ENCODE measurements at places on chromosomes 16 and 17.

GRCh38 chr16:1331712-1332617 lies 1.5 kb upstream of the BAIAP3 start:
- peak; percentile 41 for DNase-seq

DNA sequence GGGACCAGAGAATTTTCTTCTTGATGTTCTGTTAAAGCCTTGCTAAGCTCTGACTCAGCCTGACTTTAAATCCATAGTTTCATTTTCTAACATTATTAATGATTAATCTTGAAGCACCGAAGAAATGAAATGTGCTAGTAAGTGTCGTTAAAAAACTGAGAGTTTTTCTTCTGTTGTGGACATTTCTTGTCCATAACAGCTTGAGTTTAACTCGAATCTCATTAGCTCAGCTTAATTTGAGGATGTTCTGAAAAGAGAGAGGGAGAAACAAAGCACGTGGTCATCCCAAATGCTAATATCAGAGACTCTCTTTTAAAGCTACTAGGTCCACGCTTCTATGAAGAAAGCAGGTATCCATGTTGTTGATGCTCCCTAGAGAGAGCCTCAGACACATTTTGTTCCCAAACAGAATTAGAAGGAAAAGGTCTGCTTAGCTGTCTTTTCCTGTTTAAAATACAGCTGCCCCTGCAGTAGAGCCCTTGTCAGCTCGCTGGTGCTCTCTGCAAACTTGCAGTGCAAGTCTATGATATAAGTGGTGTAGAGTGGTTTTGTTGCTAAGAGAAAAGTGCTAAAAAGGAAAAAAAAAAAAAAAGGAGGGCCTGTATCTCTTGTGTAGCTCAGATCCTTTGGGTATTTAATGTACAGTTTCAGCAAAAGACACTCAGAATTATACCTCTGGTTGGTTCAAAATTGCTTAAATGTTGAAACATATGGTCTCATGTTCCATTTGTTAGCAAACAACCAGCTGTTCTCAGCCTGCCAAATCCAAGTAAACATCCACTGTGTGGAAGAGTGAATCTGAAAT lies 191.1 kb upstream of the TBX2 start:
- no peak for DNase-seq

DNA sequence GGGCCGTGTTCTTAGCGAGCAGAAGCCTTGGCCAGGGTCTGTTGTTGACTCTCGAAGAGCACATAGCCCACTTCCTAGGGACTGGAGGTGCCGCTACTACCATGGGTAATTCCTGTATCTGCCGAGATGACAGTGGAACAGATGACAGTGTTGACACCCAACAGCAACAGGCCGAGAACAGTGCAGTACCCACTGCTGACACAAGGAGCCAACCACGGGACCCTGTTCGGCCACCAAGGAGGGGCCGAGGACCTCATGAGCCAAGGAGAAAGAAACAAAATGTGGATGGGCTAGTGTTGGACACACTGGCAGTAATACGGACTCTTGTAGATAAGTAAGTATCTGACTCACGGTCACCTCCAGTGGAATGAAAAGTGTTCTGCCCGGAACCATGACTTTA lies 18.5 kb downstream of the RSPRY1 start:
- no peak for DNase-seq

GRCh38 chr16:57341062-57341440 lies 17.5 kb upstream of the CCL22 start:
- no peak for DNase-seq

DNA sequence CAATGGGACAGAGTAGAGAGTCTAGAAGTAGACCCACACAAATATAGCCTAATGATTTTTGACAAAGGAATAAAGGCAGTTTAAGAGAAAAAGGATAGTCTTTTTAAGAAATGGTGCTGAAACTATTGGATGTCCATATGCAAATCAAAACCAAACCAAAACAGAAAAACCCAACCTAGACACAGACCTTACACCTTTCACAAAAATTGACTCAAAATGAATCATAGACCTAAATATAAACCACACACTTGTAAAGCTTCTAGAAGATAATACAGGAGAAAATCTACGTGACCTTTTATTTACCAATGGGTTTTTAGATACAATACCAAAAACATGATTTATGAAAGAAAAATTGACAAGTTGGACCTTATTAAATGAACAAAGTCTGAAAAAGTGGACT lies 66.4 kb upstream of the MPHOSPH6 start:
- no peak for DNase-seq

DNA sequence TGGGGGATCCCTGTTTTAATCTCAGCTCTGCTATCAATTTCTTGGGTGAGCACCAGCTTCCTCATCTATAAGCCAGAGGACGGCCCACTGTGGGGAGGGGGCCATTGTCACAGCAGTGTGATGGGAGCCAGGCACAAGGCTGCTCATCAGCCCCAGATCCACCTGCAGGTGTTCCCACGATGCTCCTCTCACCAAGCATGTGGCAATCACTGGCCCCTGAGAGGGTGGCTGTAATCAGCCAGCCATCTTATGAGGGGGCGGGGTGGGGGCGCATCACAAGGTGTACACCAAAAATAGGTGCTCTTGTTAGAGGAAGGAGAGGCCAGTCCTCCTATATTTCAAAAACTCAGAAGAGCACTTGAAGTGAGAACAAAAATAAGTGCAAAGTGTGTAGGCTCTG lies 31.2 kb downstream of the HNF1B start:
- DNase-seq: no peak

DNA sequence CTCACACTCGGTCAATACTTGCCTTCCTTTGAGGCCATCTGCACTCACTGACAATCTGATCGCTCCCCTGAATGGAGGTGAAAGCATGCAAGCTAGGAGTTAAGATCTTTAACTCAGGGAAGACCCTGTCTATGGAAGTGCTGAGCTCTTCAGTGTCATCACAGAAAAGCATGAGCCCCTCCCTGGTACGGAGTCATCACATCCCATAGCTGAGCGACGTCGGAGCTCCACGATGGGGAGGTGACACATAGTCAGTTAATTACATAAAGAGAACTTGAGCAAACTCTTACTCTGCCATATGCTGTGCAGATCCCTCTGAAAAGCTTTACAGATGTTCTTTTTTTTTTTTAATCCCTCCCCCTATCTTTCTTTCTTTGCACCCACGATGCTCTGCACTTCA lies 463.2 kb downstream of the WWOX start:
- DNase-seq: no peak

DNA sequence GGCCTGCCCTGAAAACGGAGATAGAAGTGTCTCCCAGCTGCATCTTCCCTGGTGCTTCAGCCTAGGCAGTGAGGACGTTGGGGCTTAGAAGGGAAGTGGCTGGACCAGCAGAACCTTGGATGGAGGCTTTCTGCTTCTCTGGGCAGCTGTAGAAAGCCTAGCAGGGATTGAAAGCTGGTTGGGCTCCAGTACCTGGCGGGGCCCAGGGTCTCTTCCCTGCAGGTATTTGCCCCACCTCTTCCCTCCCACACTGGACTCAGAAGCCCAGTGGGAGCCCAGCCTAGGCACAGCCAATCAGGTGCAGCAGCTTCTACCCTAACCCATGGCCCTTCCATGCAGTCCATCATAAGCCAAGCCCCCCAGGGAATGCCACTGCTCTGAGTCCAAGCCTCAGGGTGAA lies 190.3 kb upstream of the IRX6 start:
- no peak for DNase-seq

DNA sequence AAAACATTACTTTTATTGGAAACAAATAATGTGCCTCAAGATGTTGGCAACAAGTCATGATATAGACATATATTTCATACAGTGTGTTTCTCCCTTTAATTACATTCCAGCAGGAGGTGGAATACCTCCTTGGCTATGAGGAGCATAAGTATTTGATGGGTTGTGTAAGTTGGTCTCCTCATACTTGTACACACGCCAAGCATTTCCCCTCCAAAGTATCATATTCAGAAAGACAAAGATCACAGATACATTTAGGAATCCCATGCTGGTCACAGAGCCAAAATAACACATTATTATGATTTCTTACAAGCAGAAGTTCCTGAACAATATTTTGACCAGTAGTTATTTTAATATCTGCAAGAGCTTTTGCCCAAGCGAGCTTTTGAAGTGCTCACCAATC lies 57.8 kb downstream of the WSB1 start:
- no peak for DNase-seq

Data from epithelial cell of esophagus (primary cell).